ENCODE measurements at places on chromosomes 5 and 9. TPM values are rescaled to one million over a fixed set of nuclear protein-coding genes. Genes with fewer than 3 reads are reported as not detected.
A peak's percentile ranks its signal among the peaks of the same experiment; 100 is the strongest.

PCDHGC4 gene
- 4.0 TPM for total RNA-seq

GRCh38 chr9:27784847-27785713 lies 211.8 kb upstream of the C9orf72 start:
- no peak overlapping the region for H3K27ac ChIP-seq
- DNase-seq, result no peak
- H3K27me3 ChIP-seq, result no peaks in the 10 kb centered on the region
- no peak overlapping the region for H3K4me3 ChIP-seq

ZNG1A gene
- 31.1 TPM for total RNA-seq

CARTPT gene
- not detected for total RNA-seq

DNA sequence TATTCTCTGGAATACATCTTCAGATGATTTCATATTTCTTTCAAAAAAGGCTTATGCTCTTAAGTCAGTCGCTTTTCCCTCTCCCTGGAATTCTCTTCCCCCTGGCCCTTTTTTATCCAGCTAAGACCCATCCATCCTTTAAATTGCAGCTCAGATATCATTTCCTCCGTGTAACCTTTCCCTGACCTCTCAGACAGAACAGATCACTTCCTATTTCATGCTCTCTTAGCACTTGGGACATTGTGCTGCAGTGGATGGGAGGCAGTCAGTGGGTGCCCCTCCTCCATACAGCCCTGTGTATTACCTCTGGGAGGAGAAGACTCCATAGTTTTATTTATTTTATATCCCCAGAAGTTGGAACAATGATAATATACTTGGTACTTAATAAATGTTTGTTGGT lies 423.4 kb downstream of the ISL1 start:
- DNase-seq, result no peak
- no peaks in the 10 kb centered on the region for H3K36me3 ChIP-seq
- H3K27ac ChIP-seq, result no peak overlapping the region
- no peak overlapping the region for H3K4me3 ChIP-seq

FGF10 gene
- not detected for total RNA-seq

- DNase-seq, result peak; percentile 38
- peaks cover 19% of the 10 kb centered on the region for H3K4me1 ChIP-seq
- no peaks in the 10 kb centered on the region for H3K36me3 ChIP-seq
- no peaks in the 10 kb centered on the region for H3K27me3 ChIP-seq
Observed at GRCh38 chr5:124263680-124264491, 482.6 kb downstream of the ZNF608 start.

DNA sequence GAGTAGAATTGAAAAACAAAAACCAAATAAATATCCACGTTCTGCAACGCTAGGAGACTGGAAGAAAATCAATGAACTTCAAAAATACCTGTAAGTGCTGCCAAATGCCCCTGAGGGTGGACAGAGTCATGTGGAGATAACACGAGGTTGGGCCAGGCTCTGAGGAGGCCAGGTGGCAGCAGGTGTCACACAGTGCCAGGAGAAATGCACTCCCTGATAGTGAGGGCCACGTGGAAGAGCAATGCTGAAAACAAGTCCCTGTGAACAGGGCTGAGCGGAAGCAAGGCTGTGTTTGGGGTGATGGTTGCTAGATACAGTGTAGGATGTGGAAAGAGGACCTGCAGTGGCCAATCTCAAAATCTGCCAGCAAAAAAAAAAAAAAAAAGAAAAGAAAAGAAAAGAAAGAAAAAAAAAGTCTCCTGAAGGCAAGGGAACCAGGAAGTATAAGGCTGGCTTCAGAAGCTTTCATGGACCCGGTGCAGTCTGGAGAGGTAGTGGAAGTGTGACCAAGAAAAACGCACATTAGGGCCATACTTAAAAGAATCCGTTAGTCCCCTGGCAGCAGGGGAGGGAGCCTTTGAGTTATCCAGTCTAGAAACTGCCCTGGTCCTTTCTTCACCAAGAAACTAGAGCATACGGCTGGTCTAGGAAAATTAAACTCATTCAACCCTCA lies 16.8 kb downstream of the C1QTNF3 start:
- H3K4me3 ChIP-seq, result no peak overlapping the region
- H3K27ac ChIP-seq, result no peak overlapping the region
- H3K27me3 ChIP-seq, result no peaks in the 10 kb centered on the region
- no peaks in the 10 kb centered on the region for H3K36me3 ChIP-seq

DNA sequence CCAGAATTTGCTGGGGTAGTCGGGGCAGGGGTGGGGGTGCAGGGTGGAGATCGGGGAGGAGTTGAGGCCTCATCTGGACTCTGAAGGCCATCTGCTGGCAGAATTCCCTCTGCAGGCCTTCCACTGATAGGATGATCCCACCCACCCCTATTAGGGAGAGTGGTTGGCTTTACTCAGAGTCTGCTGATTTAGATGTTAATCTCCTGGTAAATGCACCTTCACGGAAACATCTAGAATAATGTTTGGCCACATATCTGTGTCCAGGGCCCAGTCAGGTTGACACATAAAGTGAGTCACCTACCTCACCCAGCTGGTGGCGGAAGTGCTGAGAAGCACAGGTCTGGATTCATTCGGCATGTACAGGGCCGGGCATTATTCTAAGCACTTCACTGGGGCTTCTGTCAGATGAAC lies 50.0 kb downstream of the DAPK1 start:
- H3K36me3 ChIP-seq, result peaks cover 17% of the 10 kb centered on the region
- H3K27ac ChIP-seq, result no peak overlapping the region
- H3K4me3 ChIP-seq, result no peak overlapping the region
- DNase-seq, result no peak
- peaks cover 5% of the 10 kb centered on the region for H3K4me1 ChIP-seq

DNA sequence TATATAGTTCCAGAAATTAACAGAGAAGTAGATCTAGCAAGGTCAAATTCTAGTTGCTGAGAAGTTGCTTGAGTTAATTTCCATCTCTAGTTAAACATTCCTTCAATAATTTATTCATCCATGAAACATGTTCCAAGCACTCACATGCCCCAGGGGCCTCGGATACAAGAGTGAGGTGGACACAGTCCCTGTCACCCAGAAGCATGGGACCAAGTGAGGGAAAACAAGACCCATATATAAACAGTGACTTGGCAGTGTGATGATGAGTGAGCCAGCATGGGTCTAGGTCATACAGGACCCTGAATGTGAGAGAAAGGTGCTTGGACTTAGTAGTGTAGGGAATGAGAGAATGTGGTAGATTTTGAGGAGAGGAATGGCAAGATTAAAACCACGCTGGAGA lies 216.9 kb downstream of the TTLL11 start:
- no peaks in the 10 kb centered on the region for H3K36me3 ChIP-seq
- no peak for DNase-seq
- no peak overlapping the region for H3K4me3 ChIP-seq
- H3K27ac ChIP-seq, result no peak overlapping the region
- H3K27me3 ChIP-seq, result no peaks in the 10 kb centered on the region

DNA sequence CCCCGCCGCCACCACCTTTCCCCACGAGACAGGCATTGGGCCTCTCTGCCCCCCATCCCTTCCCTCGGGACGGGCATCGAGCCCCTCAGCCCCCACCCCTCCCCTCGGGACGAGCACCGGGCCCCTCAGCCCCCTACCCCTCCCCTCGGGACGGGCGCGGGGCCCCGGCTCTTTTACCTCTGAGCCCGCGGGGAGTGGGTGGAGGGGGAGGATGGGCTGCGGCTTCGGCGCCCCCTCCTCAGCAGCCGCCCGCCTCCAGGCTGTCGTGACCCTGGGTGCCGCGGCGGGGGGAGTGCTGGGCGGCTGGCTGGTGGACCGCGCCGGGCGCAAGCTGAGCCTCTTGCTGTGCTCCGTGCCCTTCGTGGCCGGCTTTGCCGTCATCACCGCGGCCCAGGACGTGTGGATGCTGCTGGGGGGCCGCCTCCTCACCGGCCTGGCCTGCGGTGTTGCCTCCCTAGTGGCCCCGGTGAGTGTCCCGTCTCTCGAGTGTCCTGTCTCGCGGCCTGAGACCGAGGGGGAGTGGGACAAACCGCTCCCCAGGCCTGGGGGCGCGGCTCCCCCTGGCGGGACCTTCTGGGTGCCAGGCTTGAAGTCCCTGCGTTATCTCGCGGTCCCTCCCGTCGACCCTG lies 791 bp downstream of the SLC2A8 start:
- no peaks in the 10 kb centered on the region for H3K27me3 ChIP-seq
- peak; percentile 52 for DNase-seq
- no peaks in the 10 kb centered on the region for H3K4me1 ChIP-seq
- H3K27ac ChIP-seq, result no peak overlapping the region
- H3K36me3 ChIP-seq, result peaks cover 1% of the 10 kb centered on the region

KIAA0825 gene
- 1.8 TPM for total RNA-seq

- H3K4me3 ChIP-seq, result no peak overlapping the region
- no peak for DNase-seq
- H3K27me3 ChIP-seq, result no peaks in the 10 kb centered on the region
Observed at GRCh38 chr9:109506097-109506712, 8.1 kb upstream of the PTPN3 start.

ENG gene
- 1.8 TPM for total RNA-seq

DNA sequence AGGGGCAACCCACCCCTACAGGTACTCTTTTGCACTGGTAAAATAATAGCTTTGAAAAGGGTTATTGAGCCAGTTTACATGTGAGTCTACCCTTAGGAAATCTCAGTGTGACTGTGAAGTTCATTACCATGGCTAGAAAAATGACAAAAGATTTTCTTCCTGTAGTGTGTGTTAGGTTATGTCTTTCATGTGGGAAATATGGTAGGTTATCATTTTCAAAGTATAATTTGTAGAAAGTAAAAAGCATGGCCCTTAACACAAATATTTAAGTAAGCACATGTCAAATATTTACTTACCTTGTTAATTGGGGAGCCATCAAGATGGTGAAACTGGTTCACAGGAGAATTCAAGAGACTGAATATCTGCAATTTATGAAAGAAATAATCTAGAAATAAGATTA lies 37.3 kb upstream of the PLPP1 start:
- H3K27ac ChIP-seq, result peak overlapping the region; percentile 86
- no peaks in the 10 kb centered on the region for H3K27me3 ChIP-seq
- no peaks in the 10 kb centered on the region for H3K36me3 ChIP-seq
- H3K4me3 ChIP-seq, result no peak overlapping the region

LCN1 gene
- total RNA-seq, result not detected

All from H9 (cell line).